ENCODE measurements at places on chromosomes 13 and 19.

GRCh38 chr19:41997121-41997850 lies 3.3 kb upstream of the ATP1A3 start:
- no peak for DNase-seq

- no peak for DNase-seq
These were observed 963.1 kb downstream of the EFNB2 start for GRCh38 chr13:105572401-105572800.

DNA sequence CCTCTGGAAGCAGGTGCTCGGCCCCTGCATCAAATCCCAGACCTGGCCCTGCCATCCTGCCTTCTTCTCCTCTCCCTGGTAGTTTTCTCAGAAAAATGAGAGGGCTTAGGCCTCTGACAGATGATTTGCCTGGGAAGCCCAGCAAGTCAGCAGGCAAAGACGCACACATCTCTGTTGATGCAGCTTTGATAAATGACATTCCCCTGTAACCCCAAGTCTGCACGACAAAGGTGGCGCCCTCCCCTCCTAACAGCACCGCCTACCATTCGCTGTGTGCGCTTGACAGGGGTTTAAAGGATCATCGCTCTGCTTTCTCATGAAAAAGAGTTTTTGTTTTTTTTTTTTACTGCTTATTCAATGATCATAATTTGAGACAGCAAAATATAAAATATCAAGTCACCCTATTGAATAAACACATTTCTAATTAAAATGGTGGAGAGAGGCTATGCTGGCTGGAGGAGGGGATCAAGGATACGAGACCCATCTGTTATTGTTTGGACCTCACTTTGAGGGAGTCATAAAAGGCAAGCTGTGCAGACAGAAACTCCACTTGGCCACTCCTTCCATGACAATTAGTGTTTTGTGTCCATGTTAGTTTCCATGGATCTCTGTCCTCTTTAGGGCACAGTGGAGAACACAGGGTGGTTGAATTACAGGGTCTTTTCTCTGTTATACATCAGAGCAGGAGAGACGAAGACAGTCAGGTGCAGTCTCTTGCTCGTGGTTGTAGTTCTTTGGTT lies 126.1 kb downstream of the FGF9 start:
- DNase-seq, result no peak

- no peak for DNase-seq
These were observed 86.4 kb upstream of the SLC7A1 start for GRCh38 chr13:29681864-29682263.

DNA sequence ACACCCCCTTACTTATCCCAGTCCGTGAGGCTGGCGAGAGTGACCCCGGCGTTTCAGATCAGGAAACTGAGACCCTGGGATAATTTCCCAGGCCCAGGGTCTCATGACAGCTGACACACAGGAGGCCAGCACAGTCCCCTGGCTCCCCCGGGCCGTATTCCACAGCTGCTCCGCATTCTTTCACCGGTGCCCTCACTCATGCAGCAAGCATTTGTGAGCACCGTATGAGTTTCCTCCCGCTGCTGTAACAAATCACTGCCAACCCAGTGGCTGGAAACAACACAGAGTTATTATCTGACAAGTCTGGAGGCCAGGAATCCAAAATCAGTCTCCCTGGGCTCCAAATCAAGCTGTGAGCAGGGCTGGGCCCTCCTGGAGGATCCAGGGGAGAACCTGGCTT lies 21.3 kb downstream of the GADD45B start:
- no peak for DNase-seq

GRCh38 chr19:2428756-2429711 lies 1.6 kb upstream of the TIMM13 start:
- DNase-seq, result no peak

- DNase-seq, result no peak
These were observed 490 bp upstream of the SIGLEC9 start for GRCh38 chr19:51124216-51124615.
